Hematopoietic multipotent progenitor cell (in vitro differentiated cells): ENCODE measurements at places on chromosomes 13 and 19. TPM values are rescaled to one million over a fixed set of nuclear protein-coding genes. Genes with fewer than 3 reads are reported as not detected.

DNA sequence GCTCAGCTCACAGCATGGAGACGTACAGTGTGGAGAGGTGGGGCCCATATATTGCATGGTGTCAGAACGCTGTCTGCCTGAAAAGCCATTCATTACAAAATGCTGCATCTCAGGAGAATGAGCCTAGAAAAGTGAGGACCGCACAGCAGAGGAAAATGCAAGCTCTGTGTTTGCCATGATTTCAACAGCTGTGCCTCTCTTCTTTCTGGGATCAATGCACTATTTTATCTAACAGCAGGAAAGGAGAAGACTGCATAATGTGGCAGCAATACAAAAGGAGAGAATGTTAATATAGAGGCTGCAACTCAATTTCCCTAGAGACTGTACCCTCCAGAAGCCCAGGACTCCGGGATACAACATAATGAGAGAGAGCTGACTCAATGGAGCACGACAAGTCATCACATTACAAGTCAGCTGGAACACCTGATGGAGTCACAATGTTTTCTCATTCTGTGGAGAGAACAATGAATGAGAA is 368.0 kb downstream of the FGF14 start:
- DNase-seq: no peak

- no peak for DNase-seq
Measured at GRCh38 chr13:39578821-39579291, 24.1 kb downstream of the LHFPL6 start.

The BST2 gene
- total RNA-seq: 176 TPM

The GARIN5A gene
- 1.1 TPM for total RNA-seq

The LILRA1 gene
- total RNA-seq: 2.7 TPM

DNA sequence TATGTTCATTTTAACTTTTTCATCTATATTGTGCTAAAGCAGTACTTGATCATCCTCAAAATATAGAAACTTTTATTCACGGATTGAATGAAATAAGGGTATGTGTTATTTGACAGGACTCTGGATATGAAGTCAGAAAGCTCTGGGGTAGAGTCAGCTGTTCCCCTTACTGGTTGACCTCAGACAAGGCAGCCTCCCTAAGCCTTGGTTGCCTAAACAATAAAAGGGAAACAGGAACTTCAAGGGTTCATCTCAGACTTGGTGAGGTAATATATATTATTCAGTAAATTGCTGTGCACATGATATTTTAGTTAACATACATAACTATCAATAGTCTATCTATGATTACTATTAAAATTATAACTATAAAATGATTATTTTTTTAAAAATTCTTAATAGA is 13.6 kb downstream of the POLR1D start:
- no peak for DNase-seq

- no peak for DNase-seq
Measured at GRCh38 chr13:91368101-91368500, 20.6 kb downstream of the MIR17HG start.

DNA sequence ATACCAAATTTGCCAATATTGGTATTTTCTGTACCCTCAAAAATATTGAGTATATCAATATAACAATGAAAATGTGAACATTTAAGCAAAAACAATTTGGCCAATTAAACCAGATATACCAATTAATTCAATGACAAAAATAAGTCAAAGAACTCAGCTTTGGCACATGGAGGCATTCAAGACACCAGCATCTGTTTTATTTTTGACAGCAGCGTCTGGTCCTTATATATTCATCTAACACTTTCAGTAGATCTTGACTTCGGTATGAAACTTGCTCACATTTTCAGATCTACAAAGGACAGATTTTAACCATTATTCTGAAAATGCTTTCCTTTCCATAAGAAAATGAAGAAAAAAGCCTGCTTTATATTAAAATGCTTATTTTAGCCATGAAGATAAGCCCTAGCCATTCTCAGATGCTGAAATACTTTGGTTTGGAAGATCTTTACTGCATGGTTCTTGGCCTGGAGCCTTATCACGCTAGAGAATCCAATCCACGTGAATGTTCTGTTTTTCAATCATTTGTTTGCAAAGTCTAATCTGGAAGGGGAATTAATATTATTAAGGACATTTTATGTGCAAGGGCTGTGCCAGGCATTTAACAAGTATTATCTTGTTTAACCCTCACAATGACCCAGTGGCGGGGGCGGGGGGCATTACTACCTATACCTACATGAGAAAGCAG is 132.2 kb downstream of the DLEU7 start:
- DNase-seq: no peak

- DNase-seq: no peak
Measured at GRCh38 chr13:83048419-83048818, 833.9 kb downstream of the SLITRK1 start.

- peak; percentile 96 for DNase-seq
Measured at GRCh38 chr13:41061075-41061913, at the start of gene WBP4. TSS of gene WBP4 (plus strand) at chr13:41061509. CDS start at chr13:41061674, 165 bp downstream.

DNA sequence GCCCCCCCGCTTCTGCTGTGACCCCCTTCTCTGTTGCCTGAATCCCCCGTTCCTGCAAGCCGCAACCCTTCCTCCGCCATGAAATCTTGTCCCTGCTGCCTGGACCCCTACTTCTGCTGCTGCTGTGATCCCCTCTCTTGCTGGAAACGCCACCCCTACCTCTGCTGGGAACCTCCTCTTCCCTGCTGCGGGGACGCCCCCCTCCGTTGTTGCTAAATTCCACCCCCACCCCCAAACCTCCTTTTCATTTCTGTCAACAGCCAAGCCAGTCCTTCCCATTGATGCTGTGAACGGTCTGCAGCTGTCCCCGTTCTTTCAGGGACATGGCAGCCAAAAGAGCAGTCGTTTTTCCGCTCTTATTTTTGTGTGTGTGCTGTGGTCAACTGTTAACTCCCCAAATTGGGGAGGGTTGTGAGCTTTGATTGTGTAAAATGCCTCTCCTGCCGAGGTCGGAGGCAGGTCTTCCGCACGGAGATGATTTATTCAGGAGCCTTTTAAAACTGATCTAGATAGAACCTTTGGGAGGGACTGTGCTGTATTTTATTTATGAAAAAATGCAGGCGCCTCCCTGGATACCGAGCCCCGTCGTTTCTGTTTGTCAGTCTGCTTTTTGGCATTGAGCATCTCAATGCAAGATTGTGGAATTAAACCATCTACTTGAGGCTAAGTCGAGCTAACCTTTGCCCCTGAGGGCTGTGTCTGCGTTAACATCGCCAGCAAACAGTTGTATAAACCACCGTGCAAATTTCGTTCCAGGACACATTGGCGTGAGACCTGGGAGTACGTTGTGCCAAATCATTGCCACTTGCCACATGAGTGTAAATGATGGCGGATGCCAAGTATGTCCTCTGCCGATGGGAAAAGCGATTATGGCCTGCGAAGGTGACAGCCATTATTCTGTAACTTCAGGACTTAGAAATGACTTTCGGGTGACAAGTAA is 27.9 kb upstream of the NDUFS7 start:
- DNase-seq: peak; percentile 26

The MATK gene
- total RNA-seq: 160 TPM

The PLK5 gene
- not detected for total RNA-seq

GRCh38 chr13:37127691-37128241 is 22.3 kb upstream of the CSNK1A1L start:
- DNase-seq: no peak
